ENCODE measurements at places on chromosomes 11 and 22.

DNA sequence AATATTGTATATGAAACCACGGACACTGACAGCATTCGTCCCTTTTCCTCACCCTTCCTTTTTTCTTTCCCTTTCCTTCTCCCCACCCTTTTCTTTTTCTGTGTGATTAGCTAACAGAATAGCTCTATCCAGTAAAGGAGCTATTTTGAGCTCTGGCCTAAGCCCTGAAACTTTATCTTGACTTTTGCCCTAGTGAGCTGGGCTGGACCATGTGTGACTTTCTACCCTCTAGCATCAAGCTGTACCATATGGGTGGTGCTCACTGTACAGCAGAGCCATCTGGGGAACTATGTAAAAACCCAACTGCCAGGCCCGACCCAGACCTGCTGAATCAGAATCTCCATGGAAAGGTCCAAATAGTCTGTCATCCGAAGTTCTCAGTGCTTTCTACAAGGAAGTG is 21.9 kb upstream of the PANX1 start:
- no peak for DNase-seq

DNA sequence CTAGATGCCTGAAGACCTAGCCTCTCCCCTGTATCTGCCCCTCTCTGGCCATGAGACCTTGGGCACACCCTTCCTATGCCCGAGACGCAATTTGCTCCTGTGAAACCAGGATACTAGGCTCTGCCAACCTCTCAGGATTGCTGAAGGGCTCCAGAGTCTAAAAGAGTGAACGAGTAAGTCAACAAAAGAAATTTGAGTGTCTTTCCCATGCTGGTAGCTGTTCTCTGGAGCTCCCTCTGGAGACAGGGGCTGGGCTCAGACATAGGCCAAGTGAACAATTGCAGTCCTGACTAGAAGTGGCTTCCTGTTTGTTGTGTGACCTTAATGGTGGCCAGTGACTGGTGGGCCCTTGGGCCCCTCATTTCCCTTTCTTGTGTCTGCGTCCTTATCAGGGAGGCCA is 189.0 kb upstream of the NARS2 start:
- no peak for DNase-seq

- DNase-seq: no peak
Observed at GRCh38 chr11:110571081-110571720, 141.0 kb downstream of the ARHGAP20 start.

GRCh38 chr11:33829430-33830141 is 55.3 kb upstream of the FBXO3 start:
- DNase-seq: peak; percentile 76

- DNase-seq: no peak
Observed at GRCh38 chr11:4886186-4886585, 4.5 kb downstream of the OR51T1 start.

DNA sequence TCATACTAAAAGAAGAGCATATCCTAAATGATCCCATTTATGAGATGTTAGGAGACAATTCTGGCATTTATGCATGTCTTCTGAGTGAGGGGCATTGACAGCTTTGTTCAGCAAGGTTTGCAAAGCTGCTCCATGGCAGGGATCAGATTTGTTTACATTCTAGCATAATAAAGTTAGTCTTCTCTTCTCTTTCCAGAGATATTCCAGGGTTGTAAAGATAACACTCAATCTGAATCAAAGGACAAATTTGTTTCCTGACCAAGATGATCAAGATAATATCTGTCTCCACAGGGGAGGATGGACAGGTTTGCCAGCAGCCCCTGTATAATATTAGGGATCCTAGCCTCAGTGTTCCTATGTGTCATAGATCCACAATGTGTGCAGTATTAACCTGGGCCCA is 77.5 kb upstream of the ZC3H12C start:
- DNase-seq: no peak

DNA sequence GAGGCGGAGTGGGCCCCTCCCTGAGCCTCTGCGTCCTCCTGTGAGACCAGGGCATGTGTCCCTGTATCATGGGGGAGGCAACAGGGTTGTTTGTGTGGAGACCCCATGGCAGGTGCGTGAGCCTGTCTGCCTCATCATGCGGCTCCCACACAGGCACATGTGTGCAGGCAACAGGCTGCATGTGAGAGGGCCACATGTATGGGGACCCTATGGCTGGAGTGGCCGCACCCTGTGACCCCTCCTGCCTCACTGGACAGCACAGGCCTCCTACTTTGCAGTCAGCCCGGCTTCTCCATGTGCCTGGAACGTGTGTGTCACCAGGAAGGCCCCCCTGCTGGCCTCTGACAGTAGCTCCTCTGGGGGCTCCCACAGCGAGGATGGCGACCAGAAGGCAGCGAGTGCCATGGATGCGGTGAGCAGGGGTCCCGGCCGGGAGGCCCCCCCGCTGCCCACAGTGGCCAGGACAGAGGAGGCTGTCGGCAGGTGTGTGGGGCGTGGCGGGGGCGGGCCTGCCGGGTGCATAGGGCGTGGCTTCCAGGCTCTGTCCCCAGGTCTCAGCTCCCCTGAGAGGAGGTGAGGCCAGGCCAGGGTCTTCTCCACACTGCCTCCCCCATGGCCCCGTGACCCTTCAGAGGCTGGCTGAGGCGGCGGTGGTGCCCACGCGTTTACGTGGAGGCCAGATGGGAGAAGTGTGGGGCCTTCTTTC is 34.1 kb downstream of the SBF1 start:
- DNase-seq: no peak

- no peak for DNase-seq
Observed at GRCh38 chr22:44187652-44188230, 7.0 kb downstream of the PARVG start.

DNA sequence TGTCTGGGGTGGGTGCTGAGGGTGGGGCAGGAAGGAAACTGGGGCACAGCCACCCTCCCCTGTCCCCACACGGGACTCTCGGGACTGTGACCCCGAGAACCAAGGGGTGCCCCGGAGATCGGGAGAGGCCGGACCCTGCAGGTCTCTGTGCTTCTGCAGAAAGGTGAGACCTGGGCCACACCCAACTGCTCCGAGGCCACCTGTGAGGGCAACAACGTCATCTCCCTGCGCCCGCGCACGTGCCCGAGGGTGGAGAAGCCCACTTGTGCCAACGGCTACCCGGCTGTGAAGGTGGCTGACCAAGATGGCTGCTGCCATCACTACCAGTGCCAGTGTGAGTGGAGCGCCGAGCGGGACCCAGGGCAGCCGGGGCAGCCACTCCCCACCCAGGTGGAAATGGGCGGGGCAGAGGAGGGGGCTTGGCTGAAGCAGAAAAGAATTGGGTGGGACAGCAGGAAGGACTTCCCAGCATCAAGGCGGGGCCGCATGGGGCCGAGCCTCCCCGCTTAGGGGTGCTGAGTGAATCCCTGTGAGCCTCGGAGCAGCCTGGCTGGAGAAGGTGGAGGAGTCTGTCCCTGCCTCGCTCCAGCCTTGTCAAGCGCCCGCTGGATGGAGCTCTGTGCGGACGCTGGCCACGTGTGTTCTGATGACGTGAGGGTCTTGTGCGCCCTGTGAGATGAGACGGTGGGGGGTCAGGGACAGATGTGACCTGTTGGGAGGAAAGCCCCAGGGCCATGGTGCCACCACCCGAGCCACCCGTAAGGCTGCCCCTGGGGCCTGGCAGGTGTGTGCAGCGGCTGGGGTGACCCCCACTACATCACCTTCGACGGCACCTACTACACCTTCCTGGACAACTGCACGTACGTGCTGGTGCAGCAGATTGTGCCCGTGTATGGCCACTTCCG is 29.3 kb upstream of the MUC5B start:
- peak; percentile 11 for DNase-seq

DNA sequence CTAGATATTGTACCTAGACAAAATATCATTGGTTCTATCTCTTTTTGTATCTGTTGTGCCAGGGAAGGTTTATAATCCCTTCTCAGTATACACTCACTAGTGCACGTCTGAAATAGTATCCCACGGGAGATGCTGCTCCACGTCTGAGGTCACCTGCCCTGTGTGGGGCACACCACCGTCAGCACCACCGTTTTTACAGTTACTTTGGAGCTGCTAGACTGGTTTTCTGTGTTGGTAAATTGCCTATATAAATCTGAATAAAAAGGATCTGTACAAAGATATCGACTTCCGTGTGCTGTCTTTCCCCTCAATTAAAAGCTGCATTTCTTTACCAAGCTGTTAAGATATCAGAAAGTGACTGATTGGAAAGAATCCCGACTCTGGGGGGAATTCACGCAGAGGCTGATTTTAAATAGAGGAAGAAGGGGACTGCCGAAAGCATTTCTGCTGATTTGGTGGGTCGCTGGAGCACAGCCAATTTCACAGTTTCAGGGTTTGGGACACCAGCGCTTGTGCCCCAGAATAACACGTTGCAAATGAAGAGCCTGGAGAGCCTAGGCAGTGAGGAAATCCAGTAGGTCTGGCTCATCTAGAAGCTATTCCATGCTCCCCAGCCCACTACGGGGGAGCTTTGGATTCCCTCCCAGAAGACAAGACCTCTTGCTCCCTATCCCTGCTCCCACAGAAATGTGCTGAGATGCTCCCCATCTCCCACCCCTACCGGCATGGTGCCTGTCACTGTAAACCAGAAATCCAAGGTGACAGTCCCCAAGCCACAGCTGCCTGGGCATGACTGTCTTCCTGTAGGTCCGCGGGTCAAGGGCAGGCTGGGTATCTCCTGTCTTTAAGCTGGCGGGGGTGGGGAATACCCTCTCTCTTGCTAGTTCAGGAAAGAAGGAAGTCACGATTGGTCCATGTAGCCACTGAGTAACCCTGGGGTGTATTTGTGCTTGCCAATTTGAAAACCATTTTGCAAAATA is 12.7 kb upstream of the MYO18B start:
- DNase-seq: no peak

- DNase-seq: peak; percentile 90
Observed at GRCh38 chr11:73288873-73289707, 17.0 kb downstream of the P2RY6 start.

- DNase-seq: no peak
Observed at GRCh38 chr22:45248832-45249561, 8.3 kb upstream of the KIAA0930 start.

DNA sequence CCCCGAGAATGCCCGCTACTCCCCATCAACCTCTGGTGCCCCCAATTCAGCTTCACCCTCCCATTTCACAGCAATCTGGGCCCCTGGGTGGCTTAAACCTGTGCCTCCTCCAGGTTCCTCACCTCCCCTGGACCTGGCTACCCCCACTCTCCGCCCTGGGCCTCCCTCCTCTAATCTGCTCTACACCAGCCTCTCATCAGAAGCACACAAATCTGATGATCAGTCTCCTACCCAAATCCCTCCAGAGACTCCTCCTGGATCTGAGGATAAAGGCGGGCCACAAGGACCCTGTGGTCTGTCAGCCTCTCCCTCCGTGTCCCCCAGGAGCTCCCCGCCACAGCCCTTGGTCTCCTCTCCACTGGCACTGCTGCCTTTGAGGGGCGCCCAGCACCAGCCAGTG is 23.2 kb upstream of the IGLL1 start:
- no peak for DNase-seq

GRCh38 chr11:24509114-24509513 is 12.3 kb downstream of the LUZP2 start:
- DNase-seq: no peak

GRCh38 chr11:13013054-13013488 is 4.0 kb downstream of the RASSF10 start:
- DNase-seq: no peak

DNA sequence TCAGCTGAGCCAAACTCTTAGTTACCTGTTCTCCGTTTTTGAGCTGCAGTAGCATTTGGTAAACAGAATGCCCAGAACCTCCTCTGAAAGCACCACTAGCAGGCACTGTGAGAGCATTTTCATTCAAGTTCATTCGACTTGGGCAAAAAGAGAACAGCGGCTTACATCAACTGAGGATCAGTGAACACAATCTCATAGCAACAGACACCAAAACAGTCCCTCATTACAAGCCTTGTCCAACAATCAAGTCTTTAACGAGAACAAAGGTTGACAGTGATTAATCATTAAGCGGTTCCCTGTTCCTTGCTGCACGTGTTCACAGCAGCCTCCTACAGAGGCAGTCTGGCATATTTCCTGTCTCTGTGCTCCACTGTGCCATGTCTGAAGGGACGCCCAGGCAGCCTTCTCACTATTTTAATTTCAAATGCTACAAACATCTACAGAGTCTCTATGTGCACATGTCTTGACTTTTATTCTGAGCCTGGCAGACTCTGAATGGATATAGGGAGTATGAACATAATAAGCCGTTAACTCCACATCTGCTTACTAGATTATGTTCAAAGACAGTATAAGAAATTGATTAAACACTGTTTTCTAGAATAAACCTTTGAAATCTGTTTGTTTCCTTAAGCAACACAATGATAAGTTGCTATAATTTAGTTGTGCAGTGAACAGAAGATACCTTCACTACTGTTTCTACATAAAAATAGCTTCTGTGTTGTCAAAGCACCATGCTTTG is 88.3 kb upstream of the MTMR2 start:
- peak; percentile 45 for DNase-seq

DNA sequence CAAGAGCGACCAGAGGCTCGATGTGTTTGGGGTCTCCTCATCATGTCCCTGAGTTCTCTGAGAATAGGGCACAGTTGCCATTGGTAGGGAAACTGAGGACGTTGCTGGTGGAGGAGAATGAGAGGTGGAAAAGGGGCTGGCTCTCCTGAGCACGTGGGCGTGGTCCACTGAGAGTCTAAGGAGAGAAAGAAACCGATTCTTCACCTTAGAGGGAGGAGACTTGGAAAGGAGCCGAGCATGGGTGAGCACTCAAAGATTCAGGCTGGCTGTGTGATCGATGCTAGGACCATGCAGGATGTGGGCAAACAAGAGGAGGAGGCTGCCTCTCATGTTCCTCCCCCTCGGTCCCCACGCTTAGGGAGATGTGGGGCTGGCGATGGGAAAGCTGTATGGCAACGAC is 19.8 kb upstream of the TLCD5 start:
- no peak for DNase-seq

GRCh38 chr11:120747850-120748814 is 236.6 kb downstream of the GRIK4 start:
- no peak for DNase-seq

DNA sequence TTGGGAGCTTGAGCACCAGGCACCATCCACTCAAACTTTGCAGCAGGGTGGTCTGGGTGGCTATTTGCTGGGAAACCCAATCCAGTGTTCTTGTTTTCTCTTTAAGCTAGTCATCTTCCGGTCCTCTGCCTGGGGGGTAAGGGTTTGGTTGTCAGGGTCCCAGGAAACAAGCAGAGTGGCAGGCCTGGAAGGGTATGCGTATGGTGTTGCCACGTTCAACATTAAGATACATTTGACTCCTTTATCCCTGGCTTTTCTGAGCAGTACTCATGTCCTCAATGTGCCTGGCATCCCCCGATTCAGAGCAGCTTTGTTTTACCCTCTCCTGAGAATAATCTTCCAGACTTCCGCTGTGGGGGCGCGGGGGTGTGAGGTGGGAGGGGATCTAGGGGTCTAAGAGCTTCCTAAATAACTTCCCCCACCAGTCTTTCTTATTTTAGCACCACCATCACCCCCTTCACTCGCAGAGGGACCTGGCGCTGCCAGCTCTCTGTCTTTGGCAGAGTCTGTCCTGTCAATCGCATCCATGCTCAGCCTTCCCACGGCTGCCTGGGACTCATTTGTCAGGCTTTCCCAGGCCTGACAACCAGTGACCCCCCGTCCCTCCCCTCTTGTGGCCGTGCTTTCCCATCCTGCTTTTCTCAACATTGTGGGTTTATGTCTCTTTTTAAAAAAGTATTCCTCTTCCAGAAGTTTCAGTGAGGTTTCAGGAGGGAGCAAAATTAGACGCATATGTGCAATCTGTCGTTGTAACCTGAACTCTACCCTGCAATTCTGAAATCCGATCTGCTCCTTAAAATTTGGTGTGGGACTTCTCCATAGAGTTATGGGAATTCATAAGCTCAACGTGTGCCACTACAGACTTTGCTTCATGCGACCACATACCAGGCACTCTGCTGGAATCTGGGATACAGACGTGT is 27.0 kb upstream of the RBFOX2 start:
- no peak for DNase-seq
